ENCODE measurements at places on chromosomes 5 and 9. TPM values are rescaled to one million over a fixed set of nuclear protein-coding genes. Genes with fewer than 3 reads are reported as not detected.

The GBGT1 gene
- 2.4 TPM for total RNA-seq

The CHSY3 gene
- 2.4 TPM for total RNA-seq

The DAPK1 gene
- 2.4 TPM for total RNA-seq

The GFI1B gene
- under 0.01 TPM for total RNA-seq

The CEP72 gene
- total RNA-seq, result 6.1 TPM

The FOXE1 gene
- total RNA-seq, result not detected

The GRM6 gene
- total RNA-seq, result not detected
